T-helper 22 cell (primary cell): ENCODE measurements at places on chromosomes 11 and 22.

DNA sequence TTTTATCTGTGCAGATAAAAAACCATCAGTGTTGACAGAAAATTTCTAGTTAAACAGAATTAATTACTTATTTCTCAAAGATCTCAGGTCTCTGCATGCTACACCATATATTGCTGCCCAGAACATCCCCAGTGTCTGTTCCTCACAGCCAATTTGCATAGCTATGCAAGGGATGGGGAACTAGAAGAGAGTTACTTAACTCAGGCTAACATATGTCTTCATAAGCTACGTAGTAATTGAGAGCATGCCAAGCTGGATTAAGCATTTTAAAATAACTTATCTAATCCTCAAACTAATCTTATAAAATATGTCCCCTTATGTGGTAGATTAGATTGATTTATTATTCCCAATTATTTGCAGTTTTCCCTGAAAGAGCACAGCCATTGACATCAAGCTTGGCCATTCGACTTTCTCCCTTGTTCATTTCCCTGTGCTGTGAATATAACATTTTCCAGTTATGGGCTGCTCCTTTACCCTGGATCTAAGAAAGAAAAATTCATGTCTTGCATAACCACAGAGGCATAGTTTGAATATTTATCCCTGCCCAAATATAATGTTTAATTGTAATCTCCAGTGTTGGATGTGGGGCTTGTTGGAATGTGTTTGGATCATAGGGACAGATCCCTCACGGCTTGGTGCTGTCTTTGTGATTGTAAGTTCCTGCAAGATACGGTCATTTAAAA, 69.1 kb downstream of the C11orf87 start:
- no peak for DNase-seq

GRCh38 chr22:27546157-27546935, 255.2 kb downstream of the MN1 start:
- DNase-seq = no peak

DNA sequence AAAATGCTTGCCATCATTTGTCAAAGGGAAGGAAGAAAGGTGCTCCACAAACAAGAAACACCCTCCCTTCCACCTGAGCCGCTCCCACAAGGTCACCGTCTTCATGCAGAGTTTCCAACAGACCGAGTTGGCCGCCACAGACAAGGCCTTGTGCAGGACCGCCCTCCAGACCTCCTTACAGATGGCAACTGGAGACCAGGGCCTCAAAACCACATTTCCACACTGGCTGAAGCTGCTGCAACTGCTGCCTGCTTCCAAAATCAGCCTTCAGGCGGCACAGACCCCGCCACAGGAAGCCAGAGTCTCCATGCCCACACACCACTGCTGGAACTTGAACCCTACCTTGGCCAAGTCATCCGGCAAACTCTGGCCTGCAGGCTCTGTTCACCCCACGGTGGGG, 6.3 kb downstream of the DEAF1 start:
- no peak for DNase-seq

- no peak for DNase-seq
These were observed 7.7 kb upstream of the OR8B12 start for GRCh38 chr11:124551189-124551588.

DNA sequence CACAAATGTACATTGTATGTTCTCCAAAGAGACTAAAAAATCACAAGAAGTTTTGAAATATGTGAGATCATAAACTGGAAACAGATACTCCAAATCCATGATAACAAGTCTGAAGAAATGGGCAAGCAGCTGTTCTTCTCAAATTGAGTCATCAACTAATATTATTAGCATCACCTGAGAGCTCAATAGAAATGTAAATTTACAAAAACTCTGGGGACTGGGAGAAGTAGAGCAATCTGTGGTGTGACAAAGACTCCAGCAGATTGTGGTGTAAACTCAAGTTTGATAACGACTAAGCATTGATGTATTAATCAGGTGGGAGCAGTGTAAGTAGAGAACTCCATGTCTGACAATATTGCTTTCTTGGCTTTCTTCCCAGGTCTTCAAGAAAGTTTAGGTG, 53.2 kb downstream of the GLYATL1 start:
- no peak for DNase-seq

DNA sequence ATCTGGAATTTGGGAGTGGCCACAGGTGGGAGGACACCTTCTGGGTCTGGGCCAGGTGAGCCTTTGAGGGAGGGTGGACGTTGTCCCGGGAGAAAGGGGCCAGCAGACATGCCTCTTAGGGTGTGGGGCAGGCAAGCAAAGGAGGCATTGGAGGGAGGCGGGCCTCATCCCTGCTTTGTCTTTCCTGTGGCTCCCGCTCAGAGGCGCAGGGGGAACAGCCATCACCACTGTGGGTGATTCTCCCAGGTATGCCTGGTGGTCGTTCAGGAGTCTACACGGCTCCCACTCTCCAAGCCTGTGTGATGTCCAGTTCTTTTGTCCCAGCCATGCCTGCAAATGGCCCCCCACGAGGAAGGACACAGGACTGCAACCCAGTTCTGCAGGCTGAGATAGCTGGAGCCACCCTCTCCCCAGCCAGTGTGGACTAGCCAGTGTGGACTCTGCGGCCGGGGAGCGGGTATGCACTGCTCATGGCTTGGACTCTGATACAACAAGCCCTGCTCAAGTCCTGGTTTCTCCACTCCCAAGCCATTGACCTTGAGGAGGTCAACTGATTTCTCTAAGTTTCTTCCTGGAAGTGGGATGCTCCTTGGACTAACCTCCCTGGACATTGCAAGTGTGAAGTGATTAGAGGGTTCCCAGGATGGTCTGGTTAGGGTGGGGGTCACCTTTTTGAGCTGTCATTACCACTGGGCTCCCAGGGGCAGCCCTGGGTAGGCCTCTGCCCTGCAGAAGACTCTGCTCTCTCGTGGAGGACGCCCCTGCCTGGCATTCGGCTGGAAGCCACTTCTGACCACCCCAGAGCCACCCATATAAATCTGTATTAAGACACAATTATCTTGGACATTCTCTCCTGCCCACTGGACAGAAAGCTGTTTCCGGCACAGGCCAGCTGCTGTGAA, 1151.2 kb downstream of the BRD1 start:
- DNase-seq = no peak

- no peak for DNase-seq
These were observed 29.9 kb upstream of the OR5B12 start for GRCh38 chr11:58471892-58472291.

- no peak for DNase-seq
These were observed 20.1 kb downstream of the TMEM218 start for GRCh38 chr11:125091247-125091876.

- no peak for DNase-seq
These were observed 23.4 kb downstream of the GTPBP1 start for GRCh38 chr22:38728871-38729796.

DNA sequence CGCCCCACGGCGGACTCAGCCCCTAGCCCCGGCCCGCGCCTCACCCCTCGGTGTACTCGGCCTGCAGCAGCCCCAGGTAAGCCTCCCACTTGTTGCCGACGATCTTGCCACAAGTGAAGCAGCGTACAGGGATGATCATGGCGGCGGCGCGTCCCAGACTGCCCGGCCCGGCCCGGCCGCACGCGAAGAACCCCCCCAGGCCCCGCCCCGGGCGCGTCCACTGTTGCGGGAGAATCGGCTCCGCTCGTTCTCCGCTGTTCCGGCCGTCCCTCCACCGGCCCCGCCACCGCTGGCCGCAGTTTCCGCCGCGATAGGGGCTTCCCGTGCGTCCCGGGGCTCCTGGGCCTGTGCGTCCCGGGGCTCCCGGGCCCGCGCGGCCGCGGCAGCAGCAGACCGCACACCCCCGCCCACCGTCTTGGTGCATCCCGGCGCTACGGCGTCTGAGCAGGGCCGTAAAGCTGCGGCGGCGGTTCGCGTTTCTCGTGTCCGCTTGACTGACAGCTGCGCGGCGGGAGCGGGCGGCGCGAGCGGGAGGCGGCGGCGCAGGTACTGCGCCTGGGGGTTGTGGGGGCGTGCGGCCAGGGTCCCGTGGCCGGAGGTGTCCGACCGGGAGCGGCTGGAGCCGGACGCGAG, at the start of the genes POLR2L and TSPAN4:
TSS of gene POLR2L (minus strand) at position 160 of the 633 bp plus-strand sequence. CDS start at position 139, 21 bp downstream.
TSS of gene TSPAN4 (plus strand) at position 483 of the 633 bp plus-strand sequence. CDS start 7,453 bp downstream, outside the sequence.
- DNase-seq = peak; percentile 75
